ENCODE measurements at places on chromosomes 5 and 9.

DNA sequence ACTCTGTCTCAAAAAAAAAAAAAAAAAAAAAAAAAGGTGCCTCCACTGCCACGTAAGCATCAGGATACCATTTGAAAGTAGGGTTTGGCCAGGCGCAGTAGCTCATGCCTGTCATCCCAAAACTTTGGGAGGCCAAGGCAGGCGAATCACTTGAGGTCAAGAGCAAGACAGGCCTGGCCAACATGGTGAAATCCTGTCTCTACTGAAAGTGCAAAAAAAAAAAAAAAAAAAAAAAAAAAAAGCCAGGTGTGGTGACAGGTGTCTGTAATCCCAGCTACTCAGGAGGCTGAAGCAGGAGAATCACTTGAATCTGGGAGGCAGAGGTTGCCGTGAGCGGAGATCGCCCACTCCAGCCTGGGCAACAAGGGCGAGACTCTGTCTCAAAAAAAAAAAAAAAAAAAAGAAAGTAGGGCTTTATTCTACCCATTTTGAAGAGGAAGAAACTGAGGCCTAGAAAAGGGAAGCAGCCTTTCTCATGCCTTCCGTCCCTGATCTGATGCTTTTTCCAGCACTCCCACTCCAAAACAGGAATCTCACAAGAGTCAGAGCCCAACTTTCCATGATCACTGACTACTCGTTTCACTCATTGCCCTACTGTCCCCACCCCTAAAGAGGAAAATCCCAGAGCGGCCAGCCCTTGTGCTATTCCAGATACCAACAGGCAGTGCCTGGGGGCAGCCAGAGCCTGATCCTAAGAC, 16.3 kb upstream of the CCIN start:
- DNase-seq, result no peak

DNA sequence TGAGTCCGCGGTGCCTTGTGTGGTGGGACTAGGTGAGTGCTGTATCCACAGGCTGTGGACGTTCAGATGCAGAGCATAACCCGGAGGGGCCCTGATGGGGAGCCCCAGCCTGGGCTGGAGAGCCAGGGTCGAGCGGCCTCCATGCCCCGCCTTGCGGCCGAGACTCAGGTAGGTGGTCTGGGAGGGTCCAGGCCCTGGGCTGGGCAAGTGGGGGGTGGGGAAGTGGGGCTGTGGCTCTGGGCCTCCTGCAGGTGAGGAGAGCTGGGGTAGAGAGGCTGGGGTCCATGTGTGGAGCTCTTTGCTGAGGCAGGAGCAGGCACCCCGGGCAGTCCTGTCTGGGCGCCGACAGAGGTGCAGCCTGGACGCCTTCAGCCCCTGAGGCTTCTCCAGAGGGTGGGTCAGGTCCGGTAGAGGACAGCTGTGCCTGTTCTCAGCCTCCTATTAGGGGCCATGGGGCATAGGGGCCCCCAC, 241.1 kb downstream of the CACNA1B start:
- DNase-seq, result no peak

- no peak for DNase-seq
Measured at GRCh38 chr5:42894057-42894456, 82.4 kb upstream of the SELENOP start.

- no peak for DNase-seq
Measured at GRCh38 chr9:5008202-5008601, 23.1 kb downstream of the JAK2 start.

GRCh38 chr9:75824816-75825568, 65.5 kb upstream of the PCSK5 start:
- no peak for DNase-seq

- DNase-seq, result no peak
Measured at GRCh38 chr5:109998726-109999125, 309.0 kb downstream of the MAN2A1 start.

- no peak for DNase-seq
Measured at GRCh38 chr5:124478264-124478663, 268.2 kb downstream of the ZNF608 start.

GRCh38 chr9:99590840-99591239, 230.8 kb upstream of the NR4A3 start:
- no peak for DNase-seq

DNA sequence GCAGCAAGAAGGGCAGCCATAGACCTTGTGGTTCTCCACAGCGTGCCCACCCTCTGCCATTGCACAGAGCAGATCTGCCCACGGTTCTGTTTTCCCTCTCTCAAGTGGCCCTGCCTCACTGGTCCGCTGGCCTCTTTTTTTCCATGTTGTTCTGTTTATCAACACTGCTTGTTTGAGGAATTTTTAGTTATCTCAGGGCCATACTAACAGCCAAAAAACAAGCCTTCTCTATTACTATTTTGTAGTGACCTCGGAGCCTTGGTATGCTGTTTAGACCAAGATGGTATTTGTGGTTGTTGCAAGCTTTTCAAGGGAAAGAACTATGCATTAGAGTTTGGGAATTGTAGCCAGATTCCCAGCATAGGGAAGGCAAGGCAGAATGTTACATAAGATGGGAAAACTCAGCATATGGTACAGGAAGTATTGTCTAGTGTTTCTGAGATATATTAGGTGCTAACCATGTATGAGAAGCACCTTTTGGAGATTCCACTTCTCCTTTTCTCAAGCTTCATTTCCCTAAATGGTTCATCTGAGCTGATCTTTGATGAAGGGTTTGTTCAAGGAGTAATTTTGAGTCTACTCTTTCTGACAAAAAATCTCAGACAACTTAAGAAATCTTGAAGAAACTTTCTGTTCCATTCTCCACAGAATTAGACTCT, 54.3 kb downstream of the NUP214 start:
- DNase-seq, result no peak

- DNase-seq, result no peak
Measured at GRCh38 chr5:170913573-170913972, 51.8 kb downstream of the RANBP17 start.

- DNase-seq, result no peak
Measured at GRCh38 chr9:107093365-107094060, 189.6 kb upstream of the RAD23B start.

- DNase-seq, result no peak
Measured at GRCh38 chr5:3365501-3366215, 230.0 kb upstream of the IRX1 start.

DNA sequence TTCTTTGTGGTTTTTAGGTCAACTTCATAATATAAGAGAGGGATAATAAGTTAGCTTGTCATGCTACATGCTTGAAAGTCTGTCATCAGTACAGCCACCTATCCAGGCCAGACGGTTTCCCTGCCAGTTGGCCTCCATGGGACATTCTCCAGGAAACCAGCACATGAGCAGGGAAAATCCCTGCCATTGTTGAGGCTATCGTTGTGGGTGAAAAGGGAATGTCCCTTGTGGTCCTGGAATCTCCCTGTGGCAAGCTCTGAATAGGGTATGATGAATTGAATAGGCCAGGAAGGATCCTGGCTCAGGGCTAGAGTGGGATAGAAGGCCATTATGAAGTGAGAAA, 12.3 kb downstream of the F2RL1 start:
- no peak for DNase-seq

DNA sequence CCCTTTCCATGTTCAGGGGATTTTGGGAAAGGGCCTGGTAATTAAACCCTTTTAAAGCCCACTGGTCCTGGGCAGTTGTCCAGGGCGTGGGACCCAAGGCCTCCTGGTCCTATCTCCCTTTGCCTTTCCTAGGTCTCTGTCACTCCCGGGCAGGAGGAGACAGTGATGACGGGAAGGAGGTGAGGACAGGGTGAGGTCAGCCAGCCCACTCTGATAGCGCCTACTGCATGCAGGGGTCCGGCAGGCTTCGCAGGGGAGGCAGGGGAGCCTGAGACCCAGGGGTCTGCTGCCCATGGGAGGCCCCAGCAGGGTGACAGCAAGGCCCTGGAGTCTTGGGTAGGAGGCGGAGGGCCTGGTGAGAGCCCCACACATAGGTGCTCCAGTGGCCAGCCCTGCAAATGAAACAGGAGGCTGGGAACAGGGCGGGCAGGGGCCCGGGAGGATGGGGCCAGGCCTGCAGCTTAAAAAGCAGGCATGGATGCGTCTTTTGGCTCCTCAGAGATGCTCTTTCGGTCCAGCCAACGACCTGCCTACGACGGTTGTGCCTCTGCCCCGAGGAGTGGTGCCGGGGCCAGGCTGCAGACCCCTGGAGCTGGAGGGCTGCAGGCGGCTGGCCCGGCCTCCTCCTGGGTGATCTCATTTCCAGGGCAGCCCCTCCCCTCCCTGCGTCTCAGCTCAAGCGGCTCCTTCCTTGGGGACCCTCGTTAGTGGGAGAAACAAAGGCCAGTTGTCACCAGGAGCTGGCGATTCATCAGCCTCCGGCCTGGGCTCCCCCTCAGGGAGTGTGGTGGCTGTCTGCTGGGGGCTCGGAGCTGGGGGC, 6.7 kb upstream of the RXRA start:
- no peak for DNase-seq

DNA sequence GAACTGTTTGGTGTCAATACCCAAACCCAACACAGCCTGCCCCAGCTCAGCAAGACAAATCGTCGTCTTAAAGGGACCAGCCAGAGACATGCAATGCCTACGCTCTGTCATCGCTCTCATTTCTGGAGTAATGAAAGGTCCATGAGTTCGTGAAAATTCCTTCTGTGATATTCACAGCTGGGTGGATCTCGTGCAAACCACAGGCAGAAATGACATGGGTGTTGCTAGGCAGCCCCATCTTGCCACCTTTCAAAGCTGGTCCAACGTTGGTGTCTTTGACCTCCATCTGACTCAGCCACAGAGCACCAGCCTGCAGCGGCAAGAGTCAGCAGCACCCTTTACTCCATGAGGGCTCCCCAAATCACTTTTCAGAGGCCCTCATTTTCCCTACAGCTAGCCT, 215.3 kb downstream of the SLIT3 start:
- DNase-seq, result no peak

DNA sequence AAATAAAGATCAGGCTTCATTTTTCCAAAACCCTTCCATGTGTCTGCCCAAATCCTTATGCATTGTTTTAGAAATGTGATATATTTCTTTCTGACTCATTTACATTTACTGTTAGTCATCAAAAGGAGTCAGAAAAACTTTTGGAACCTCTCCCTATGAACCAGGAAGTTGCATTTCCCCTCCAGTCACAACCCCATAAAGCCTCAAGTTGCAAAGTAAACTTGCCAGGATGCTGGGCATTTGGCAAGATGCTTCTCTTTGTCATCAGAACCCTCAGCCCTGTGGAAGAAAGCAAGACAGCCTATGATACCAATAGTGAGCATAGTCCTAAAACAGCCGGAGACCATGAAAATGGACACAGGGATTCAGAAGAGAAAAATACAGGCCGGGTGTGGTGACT, 84.2 kb downstream of the MUSK start:
- DNase-seq, result no peak

- no peak for DNase-seq
Measured at GRCh38 chr5:158478139-158478538, 619.2 kb upstream of the CLINT1 start.

GRCh38 chr5:14557203-14557770, 24.3 kb upstream of the OTULINL start:
- peak; percentile 81 for DNase-seq

DNA sequence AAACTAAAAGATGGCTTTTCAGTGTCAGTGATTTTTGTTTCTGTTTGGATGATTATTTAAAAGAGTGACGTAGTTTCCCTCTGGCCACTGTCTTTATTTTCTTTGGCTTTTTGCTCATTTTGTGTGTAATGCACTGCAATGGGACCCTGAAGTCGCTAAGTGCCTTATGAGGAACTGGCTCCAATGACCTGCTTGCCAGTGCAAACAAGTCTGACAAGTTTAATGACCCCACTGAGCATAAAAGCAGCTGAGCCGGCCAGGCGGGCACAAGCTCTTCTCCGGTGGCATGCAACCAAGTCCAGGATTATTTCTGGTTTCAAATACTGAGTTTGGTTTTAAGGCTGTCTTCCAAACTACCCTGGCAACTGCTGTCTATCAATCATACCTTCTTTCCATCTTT, 15.6 kb upstream of the GNA14 start:
- peak; percentile 43 for DNase-seq

DNA sequence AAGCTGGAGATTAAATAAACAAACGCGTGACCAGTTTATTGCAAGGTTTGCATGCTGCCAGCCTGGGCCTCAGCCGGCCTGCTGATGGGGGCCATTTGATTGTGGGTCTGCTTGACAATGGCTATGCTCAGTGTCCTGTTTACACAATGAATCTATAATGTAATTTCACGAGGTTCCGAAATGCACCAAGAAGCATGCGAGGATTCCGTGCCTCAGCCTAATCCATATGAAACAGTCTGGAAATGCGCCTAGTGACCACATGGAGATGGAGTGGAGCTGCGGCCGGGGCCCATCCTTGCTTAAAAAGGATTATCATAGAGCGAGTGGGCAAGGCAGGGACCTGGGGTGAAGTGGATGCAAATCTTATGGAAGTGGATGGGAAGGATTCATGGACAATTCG, 382.4 kb downstream of the CDK5RAP2 start:
- no peak for DNase-seq

DNA sequence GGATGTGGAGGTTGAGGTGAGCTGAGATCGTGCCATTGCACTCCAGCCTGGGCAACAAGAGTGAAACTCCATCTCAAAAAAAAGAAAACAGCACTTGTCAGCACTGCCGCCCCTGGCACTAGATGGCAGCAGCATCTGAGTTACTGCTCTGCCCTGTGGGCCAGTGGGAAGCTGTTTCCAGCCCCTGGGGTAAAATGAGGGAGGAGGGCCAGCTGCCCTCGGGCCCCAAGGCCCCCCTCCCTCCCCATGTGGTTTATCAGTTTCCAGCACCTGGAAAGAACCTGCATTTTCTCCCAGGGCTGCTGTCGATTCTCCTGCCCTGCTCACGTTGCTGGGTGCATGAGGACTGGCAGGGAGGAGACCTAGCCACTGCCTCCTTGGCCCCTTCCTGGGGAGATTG, 13.2 kb upstream of the CEL start:
- DNase-seq, result no peak

DNA sequence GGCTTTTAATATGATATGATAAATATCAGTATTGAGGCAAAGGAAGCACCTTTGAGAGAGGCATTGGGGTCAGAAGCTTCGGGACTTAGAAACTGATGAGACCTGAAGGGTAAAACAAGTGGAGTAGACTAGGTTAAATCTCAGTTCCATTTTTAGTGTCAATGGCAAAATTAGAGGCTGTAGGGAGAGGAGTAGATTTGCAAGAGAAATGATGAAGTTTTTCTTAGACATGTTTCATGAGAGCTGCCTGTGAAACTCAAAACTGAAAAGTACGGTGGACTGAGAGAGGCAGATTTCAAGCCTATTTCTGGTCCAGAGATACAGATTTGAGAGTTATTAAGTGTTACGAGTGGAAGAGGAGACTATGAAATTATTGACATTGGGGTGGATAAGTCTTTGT, 278.5 kb downstream of the TAF11L14 start:
- no peak for DNase-seq

DNA sequence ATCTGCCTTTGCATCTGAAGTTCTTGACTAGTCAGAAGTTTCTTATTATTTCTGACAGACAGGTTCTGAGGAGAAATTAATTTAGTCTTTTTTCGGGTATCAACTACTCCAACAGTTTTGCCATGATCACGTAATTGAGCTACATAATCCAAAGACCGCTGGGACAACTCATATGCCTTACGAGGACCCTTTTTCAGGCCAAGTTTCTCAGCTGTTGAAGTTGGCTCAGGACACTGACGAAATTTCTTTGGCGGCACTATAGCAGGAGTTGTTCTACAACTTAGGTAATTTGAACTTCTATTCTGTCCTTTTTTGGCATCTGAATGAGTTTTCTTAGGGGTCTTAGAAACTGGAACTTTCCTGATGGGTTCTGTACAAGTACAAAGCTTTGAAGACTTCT, 27.2 kb downstream of the SETX start:
- DNase-seq, result no peak

GRCh38 chr5:107426209-107426608, 244.5 kb downstream of the EFNA5 start:
- DNase-seq, result no peak

- no peak for DNase-seq
Measured at GRCh38 chr9:69746859-69747560, 12.8 kb downstream of the PTAR1 start.

- no peak for DNase-seq
Measured at GRCh38 chr5:144125163-144125726, 45.2 kb downstream of the YIPF5 start.

All from DMS79 treated with DMSO at 0.1 percent for 48 hours (cell line).